ENCODE measurements at places on chromosomes 2 and 18.

- no peak for DNase-seq
- H3K4me1 ChIP-seq: peaks cover 3% of the 10 kb centered on the region
- no peaks in the 10 kb centered on the region for H3K27me3 ChIP-seq
- no peak overlapping the region for H3K4me3 ChIP-seq
Measured at GRCh38 chr18:12943215-12943614, 4.6 kb upstream of the SEH1L start.

DNA sequence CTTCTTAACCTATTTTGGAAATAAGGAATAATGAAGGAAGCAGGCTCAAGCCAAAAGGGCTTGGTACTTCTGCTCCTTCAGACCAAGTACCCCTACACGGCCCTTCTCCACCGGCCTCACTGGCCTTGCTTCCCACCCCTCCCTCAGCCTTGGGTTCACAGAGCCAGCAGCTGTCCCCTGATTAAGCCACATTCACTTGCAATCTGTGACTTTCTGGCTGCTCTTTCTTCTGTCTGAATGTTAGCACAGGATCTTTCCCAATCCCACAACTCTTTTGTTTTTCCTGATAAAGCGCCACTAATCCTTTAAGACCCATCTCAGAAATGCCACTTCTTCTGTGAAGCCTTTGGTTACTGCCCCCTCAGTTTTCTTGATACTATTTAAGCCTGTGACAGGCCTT lies 52.4 kb downstream of the REEP1 start:
- no peaks in the 10 kb centered on the region for H3K27me3 ChIP-seq
- DNase-seq: no peak
- no peak overlapping the region for H3K27ac ChIP-seq
- H3K4me3 ChIP-seq: no peak overlapping the region
- no peaks in the 10 kb centered on the region for H3K36me3 ChIP-seq

DNA sequence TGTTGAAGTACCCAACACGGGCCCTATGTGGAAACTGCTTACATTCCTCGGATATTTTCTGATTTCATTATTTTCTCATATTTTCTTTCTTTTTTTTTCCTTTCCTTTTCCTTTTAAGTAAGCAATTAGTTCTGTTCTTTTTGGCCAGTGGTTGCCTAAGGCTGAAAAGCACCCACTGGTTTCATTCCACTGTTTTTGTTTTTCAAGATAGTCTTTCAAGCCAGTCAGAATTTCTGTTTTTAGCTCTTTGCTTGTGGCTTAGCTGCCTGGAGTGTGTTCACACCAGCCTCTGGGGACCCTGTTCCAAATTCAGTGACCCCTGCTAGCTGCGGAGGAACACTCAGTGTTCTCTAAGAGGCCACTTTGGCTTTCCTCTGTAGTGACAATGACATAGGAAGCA lies 73.6 kb downstream of the NRP2 start:
- no peaks in the 10 kb centered on the region for H3K27me3 ChIP-seq
- H3K4me1 ChIP-seq: no peaks in the 10 kb centered on the region

DNA sequence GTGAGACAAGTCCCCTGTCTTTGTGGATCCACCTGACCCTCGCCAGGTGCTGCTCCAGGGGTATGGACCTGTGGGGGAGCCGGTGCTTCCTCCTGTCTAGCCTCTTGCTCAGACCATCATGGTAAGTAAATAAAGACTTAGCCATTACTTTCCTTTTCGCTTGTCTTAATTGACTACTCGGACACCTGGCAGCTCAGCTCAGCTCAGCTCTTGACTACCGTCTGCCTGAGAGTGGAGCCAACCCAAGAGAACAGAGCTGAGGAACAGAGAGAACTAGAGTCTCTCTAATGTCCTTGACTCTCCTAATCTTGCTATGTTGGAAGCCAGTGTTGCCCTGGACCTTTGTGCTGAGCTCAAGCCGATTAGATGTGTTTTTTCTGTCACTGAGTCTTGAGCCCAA lies 170.3 kb upstream of the CXCR4 start:
- no peak overlapping the region for H3K27ac ChIP-seq
- no peaks in the 10 kb centered on the region for H3K4me1 ChIP-seq
- no peak for DNase-seq
- no peak overlapping the region for H3K4me3 ChIP-seq

All from kidney (tissue), 22 donors.